Activated CD4-positive, CD25-positive, alpha-beta regulatory T cell (primary cell): ENCODE measurements at places on chromosomes 3 and 15.

DNA sequence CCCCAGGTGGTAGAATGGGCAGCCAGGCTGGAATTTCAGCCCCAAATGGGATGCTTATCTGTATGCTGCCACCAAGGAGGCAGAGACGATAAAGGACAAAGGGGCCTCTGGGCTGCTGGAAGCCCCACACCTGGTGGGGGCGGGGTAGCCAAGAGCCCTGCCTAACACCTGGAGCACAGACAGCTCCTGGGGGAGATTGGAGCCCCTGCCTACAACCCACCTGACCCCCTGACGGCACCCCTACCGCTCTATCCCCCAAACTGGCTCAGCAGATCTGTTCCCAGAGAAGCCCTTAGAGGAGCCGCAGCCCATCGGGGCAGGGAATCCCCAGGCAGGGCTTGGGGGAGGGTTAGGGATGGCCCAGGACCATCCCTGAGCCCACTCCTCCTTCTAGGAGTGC, 15.8 kb upstream of the SEMA3F start:
- no peak for DNase-seq

DNA sequence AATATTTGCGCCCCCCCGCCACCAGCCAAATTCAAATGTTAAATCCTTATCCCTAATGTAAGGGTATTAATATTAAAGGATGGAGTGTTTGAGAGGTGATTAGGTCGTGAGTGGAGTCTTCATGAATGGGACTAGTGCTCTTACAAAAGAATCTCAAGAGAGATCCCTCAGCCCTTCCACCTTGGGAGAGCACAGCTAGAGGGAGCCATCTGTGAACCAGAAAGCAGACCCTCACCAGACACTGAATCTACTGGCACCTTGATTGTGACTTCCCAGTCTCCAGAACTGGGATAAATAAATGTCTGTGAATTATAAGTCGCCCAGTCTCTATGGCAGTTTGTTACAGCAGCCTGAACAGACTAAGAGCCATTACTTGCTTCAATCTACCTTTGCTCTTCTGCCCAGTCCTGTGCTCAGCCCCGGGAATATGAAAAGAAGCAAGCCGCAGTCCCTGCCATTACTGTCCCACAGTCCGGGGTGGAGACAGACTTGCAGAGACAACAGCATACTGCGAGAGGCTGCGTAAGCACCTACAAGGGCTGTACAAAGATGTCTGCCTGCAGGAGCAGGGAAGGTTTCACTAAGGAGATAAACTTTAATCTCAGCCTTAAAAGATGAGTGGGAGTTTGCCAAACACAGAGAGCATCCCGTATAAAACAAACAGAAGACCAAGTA, 110.7 kb upstream of the TMCO5A start:
- DNase-seq: no peak

DNA sequence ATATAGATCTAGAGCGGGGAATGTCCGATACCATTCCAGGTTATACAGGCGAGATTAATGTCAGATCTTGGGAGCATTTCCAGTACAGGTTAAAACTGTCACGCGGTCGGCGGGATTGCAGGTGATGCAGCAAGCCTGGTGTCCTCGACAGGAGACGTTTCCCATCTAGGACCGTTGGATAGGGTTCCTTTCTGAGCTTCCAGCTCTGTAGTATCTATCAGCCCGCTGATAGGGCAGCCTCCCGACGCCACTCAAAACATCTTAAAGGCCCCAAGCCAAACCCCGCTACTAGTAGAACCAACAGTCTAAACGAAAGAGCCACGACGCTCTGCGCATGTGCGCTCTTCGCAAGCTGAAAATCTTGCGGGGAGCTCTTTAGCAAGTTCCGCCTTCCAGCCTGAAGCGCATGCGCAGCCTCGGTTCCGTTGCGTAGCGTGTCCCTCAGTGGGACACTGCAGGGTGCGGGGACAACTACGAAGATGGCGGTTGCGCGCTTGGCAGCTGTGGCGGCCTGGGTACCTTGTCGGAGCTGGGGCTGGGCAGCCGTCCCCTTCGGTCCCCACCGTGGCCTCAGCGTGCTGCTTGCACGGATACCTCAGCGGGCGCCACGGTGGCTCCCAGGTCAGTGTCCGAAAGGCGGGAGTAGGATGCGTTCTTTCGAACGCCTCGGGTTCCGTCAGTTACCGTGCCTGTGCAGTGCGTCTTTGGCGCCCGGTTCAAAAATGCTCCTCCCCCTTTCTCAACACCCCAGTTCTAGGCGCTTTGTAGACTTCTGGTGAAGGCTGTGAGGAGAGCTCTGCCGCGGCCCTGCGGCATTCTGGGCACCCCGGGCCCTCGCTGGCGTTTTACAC, at the start of gene ABHD10:
Gene ABHD10 (plus strand): TSS at position 444 of the 851 bp plus-strand sequence. CDS start 36 bp downstream, at position 480.
- DNase-seq: peak; percentile 92

DNA sequence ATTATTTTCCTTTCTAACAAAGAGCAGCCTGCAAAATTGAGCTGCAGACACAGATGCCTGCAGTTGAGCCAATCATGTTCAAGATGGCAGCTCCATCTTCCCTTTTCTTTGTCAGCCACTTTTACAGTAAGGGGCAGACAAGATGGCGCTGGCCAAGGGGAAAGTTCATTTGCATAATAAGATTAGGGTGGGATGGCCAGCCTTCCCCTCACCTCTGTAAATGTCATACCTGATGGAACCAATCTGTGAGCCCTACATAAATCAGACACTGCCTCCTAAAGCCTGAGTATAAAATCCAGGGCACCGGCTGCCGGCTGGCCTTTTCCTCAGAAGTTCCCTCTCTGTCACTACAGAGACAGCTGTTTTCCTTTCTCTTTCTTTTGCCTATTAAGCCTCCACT, 15.8 kb downstream of the PATL2 start:
- no peak for DNase-seq
